Omental fat pad (tissue), 4 donors: ENCODE measurements at places on chromosomes 2 and 18. TPM values are rescaled to one million over a fixed set of nuclear protein-coding genes. Genes with fewer than 3 reads are reported as not detected.

The FAM117B gene
- 12.3 TPM for total RNA-seq

The HOXD13 gene
- total RNA-seq, result not detected

The ADCYAP1 gene
- total RNA-seq, result 0.82 TPM

The CFC1 gene
- not detected for total RNA-seq

The TLX2 gene
- not detected for total RNA-seq

The DSC3 gene
- 22.6 TPM for total RNA-seq

The TUBA3D gene
- total RNA-seq, result not detected

The UGT1A5 gene
- not detected for total RNA-seq

The CEP192 gene
- 29.6 TPM for total RNA-seq

The NMUR1 gene
- total RNA-seq, result 2.5 TPM

The PPP1R1C gene
- 1.3 TPM for total RNA-seq

The SS18 gene
- 105 TPM for total RNA-seq

The SIX3 gene
- not detected for total RNA-seq

The LIMS3 gene
- 1.2 TPM for total RNA-seq

The PIEZO2 gene
- total RNA-seq, result 11.7 TPM

The SIX2 gene
- 13.7 TPM for total RNA-seq

The CXCR1 gene
- total RNA-seq, result 26.8 TPM

The MBP gene
- 27.4 TPM for total RNA-seq

The LYPD1 gene
- 0.48 TPM for total RNA-seq

The SERPINB3 gene
- total RNA-seq, result not detected

The GPR39 gene
- total RNA-seq, result not detected

The LDAH gene
- 14.1 TPM for total RNA-seq
